ENCODE measurements at places on chromosomes 1 and 21. TPM values are rescaled to one million over a fixed set of nuclear protein-coding genes. Genes with fewer than 3 reads are reported as not detected.

NRAS gene
- 78.7 TPM for total RNA-seq

DNA sequence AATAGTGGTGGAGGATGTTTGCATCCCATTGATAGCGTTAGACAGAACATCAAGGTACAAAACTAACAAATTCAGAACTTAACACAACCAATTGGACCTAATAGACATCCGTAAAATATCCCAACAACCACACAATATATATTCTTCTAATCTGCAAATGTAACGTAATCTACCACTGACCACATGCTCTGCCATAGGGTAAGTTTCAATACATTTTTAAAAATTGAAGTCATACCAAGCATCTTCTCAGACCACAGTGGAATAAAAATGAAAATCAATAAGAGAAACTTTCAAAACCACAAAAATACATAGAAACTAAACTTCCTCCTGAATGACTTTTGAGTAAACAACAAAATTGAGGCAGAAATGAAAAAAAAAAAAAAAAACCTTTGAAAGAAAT lies 1087.5 kb downstream of the KCNT2 start:
- no peak overlapping the region for H3K4me3 ChIP-seq
- no peaks in the 10 kb centered on the region for H3K4me1 ChIP-seq
- no peaks in the 10 kb centered on the region for H3K36me3 ChIP-seq
- no peak overlapping the region for H3K27ac ChIP-seq
- no peak for DNase-seq

GRCh38 chr1:156124557-156125483 lies 10.3 kb downstream of the LMNA start:
- peaks cover 91% of the 10 kb centered on the region for H3K4me1 ChIP-seq
- H3K27ac ChIP-seq = peak overlapping the region; percentile 97
- no peaks in the 10 kb centered on the region for H3K27me3 ChIP-seq
- H3K36me3 ChIP-seq = no peaks in the 10 kb centered on the region
- no peak for DNase-seq

DNA sequence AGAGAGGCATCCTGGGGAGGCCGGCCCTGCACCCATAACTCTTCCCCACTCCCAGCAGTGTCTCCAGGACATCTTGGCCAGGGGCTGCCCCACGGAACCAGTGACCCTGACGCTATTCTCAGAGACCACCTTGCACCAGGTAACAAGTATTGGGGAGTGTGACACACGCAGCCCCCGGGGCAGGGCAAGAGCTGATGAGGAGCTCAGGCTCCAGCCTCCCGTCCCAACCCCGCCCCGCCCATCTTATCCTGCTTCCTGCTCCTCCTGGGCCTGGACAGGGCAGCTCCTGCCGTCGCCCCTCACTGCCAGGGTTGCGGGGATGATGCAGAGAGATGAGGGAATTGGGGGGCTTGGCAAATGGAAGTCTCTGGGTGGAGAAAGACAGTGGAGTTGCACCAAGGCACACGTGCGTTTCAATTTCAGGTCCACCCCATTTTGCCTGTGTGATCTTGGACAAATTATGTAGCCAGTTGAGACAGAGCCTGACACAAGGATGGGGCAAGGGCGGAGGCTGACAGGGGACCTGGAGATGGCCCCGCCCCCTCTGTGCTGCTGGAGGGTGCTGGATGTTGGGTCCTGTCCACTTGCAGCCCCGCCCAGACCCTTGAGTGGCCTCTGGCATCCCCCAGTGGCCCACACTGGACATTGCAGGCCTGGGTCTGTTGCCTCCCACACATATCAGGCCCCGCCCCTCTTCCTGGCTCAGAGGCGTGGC lies 10.7 kb downstream of the CLCNKA start:
- no peaks in the 10 kb centered on the region for H3K36me3 ChIP-seq
- peak; percentile 88 for DNase-seq
- H3K27ac ChIP-seq = no peak overlapping the region
- H3K4me3 ChIP-seq = no peak overlapping the region

DNA sequence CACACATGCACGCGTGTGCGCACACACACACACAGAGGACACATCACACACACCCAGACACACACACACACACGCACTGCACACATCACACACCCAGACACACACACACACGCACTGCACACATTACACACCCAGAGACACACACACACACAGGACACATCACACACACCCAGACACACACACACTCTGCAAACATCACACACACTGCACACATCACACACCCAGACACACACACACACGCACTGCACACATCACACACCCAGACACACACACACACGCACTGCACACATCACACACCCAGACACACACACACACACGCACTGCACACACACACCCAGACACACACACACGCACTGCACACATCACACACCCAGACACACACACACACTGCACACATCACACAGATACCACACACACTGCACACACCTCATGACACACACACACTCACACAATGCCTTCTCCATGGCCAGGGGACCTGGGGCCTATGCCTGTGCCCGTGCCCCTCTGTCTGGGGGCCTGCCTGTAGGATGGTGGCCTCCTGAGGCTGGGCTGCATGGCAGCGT lies 24.4 kb downstream of the CRYAA start:
- no peak for DNase-seq
- H3K4me1 ChIP-seq = no peaks in the 10 kb centered on the region
- peaks cover 13% of the 10 kb centered on the region for H3K27me3 ChIP-seq
- no peaks in the 10 kb centered on the region for H3K36me3 ChIP-seq
- no peak overlapping the region for H3K27ac ChIP-seq

GRCh38 chr1:244096066-244096610 lies 45.1 kb downstream of the ZBTB18 start:
- no peak overlapping the region for H3K27ac ChIP-seq
- no peak overlapping the region for H3K4me3 ChIP-seq
- peaks cover 8% of the 10 kb centered on the region for H3K4me1 ChIP-seq
- peaks cover 4% of the 10 kb centered on the region for H3K27me3 ChIP-seq

Measured in endothelial cell of umbilical vein (primary cell).